ENCODE measurements at places on chromosomes 12 and 14.

DNA sequence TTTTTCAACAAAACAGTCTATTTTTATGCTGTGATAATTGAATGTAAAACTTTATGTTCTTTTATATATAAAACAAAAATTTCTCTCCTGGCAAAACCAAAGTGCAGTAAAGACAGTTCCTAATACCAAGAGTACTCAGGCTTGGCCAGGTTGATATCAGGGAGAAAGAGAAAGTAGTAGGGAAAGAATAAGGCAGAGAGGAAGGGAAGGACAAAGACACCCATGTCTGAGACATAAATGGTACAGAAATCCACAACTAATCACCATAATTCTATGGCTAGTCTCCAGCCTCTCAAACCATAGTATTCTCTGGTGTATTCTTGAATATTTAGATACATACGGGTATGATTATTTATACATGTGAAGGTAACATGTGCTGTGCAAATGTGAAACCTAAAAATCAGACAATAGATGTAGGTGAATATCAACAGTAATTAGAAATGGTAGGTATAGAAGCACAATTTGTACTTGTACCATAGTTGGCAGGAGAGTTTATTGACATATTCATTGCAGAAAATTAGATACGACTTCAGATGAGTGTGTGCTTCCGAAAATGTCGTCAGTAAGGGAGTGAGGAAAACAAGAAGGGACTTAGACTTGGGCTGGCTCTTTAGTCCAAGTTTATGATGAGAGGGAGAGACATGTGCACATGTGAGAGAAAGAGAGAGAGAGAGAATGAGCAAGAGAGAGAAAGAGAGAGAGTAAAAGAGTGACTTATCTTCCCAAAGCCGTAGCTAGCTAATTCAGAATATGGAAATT, 230.8 kb upstream of the NPAS3 start:
- DNase-seq: no peak

DNA sequence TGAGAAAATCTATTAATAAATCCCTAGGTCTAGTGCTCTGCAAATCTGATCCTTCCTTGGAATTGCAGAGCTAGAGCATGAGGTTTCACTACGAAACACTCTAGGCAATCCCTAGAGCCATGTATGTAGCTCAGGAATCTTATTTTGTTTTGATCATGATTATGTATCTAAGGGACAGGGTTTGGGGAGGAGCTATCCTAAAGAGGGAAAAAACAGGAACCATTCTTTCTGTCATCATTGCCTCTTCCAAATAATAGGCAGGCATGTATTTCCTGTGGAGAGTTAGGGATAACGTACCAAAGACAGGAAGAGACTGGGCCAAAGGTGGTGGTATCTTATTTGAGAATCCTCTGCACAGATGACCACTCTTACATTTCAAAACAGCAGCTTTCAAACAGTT, 88.8 kb upstream of the GTF2A1 start:
- no peak for DNase-seq

DNA sequence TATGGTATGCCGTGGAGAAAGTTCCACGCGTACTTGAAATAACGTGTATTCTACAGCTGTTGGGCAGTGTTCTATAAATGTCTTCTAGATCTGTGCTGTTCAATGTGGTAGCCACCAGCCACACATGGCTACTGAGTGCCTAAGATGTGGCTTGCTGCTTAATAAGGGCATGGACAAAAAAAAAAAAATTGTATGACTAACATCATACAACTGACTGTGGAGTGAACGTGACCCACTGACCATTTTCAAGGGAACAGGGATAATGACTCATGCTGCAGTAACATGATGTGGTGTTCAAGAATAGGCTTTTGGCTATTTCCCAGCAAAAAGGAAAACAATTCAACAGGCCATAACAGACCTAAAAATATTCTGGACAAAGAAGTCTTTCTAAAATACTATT, 13.0 kb downstream of the ATG14 start:
- DNase-seq: no peak

DNA sequence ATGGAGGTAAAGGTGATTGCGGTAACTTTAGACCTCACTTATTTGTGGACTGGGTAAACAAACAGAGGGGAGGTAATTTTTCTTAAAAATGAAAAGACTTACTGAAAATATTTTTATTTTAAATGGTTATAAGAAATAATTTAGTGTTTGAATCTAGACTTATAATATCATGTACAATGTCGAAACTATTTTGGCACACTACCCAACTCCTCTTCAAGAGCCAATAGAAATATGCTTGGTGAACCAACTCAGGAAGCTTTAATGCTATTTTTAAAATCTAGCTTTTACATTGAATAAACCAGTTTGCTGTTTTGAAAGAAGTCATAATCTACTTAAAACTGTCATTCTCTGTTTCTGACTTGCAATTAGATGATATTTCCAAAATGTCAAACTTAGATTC, 175.8 kb upstream of the NPAS3 start:
- DNase-seq: no peak

- DNase-seq: peak; percentile 44
Observed at GRCh38 chr12:123602651-123603195, 824 bp downstream of the DDX55 start.

Data from CD4-positive, CD25-positive, alpha-beta regulatory T cell (primary cell).